ENCODE measurements at places on chromosomes 4 and X.

- no peak for DNase-seq
Measured at GRCh38 chr4:88908003-88908402, 149.0 kb downstream of the FAM13A start.

- DNase-seq, result no peak
Measured at GRCh38 chrX:39309018-39309635, 507.9 kb downstream of the MID1IP1 start.

- DNase-seq, result no peak
Measured at GRCh38 chrX:23792861-23793553, 10.0 kb downstream of the SAT1 start.

DNA sequence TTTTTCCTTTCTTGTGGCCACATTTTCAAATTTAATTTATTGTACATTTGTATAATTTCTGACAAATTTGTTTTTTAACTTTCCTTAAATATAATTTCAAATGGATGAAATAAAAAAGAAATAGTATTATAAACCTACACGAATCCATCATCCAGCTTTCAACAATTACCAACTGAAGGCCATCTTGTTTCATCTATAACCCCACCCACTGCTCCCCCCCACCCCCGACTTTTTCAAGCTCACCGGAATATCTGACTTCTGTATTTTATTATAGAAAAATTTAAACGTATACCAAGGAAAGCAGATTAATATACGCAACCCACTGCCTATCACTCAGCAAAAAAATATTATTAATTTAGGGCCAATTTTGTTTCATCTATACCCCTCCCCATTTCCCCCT lies 1.1 kb downstream of the MORF4L2 start:
- DNase-seq, result no peak

DNA sequence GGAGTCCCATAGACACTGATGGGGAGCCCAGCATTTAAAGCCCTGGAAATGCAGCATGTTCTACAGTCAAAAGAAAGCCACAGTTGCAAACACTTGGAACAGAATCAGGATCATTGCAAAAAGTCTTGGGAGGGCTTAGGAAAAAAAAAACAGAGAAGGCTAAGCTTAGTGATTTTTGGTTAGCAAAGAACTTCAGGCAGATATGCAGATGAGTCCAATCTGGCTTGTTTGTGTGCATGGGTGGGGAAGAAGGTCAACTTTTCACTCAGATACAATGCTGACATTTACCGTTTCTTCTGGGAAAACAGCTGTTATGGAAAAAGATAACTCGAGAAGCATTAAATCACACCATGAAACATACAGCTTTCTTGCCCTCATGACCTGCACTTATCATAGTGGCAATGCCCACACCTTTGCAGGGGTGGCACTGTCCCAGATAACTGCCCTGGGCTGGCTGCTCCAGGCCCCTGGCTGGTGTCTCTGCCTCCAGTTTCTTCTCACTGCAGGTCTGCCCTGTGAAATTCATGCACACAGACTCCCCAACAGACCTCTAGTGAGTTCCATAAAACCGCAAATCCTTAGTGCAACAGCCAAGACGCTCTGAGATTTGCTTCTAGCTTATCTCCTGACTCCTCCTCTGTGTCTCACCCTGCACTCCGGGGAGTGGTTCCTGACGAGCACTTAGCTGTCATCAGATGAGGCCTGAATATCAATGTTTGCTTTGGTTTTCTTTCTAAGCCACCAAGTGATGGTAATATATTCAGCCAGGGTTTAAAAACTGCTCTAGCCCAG lies 99.2 kb downstream of the DRD5 start:
- DNase-seq, result no peak

DNA sequence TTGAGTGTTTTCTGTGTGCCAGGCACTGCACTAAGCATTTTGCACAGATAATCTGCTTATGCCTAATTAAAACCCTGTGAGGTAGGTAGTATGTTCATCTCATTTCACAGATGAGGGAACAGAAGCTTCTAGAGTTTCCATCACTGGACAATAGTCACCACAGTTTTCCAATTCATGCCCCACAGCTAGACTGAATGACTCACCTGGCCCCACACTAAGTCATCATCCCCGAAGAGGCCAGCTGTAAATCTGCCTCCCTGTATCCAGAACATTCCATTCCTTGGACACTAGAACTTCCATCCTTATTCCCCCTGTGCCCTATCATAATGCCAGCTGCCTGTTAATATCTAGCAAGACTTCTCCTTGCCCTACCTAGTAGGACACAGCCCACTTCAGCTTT lies 40.9 kb upstream of the NYX start:
- no peak for DNase-seq

DNA sequence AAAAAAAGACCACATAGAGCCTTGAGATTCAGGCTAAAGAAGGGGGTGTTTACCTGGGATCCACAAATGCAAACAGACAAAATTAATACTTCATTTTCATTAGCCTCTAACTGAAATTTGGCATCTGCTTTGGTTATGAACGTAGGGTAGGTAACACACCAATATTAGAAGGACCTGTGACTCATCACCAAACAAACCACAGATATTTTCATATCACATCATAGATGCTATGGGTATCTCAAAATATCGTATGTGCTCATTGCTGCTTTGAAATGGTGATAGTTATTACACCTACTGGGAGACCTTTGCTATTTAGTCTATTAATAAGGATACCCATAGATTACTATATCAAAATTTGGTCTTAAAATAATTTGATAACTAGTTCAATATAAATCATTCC lies 180.6 kb upstream of the MAP3K15 start:
- DNase-seq, result no peak

DNA sequence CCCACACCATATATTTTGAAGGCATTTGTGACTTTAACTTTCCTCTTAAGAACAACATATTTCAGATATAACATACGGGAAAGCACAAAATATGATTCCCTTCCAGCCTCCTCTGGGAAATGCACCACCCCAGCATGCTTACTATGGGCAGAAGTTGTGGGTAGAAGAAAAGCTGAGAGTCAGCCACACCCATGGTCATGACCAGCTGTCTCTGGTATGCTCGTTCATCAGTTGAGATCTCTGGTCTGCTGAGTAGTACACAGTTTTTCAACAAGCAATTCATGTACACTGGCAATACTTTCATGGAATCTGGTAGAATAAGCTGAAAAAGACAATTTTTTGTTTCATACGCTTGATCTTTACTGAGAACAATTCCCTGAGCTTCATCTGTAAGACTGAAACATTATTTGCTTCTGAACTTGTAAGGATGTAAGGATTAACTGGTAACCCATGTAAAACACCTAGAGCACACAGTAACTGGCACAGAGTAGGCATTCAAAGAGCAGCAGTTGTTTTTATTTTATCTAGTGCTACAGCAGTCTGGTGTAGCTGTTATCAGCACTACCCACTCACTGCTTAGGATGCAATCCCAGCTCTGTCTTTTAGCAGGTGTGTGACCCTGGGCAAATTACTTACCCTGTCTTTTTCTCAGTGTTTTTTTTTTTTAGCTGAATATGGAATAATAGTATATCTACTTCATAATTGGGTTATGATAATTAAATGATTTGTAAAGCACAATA lies 47.6 kb downstream of the METTL14 start:
- DNase-seq, result no peak

DNA sequence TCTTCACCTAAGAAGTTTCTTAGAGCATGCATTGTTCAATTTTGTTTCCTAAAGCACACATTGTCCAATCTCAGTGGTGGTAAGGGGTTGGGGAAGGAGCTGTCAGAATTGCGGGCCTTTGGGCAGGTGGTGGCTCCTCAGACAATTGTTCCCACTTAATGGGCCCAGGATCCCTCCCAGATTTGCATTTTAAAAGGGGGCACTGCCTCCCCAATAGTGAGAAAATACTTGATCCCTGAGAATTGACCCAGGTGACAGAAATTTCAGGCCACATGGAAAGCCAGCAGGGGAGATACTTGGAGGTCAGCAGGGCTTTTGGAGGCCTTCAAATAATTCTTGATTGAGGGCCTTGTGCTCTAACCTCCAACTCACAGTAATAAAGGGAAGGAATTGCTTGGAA lies 217.1 kb downstream of the ZNF674 start:
- no peak for DNase-seq

DNA sequence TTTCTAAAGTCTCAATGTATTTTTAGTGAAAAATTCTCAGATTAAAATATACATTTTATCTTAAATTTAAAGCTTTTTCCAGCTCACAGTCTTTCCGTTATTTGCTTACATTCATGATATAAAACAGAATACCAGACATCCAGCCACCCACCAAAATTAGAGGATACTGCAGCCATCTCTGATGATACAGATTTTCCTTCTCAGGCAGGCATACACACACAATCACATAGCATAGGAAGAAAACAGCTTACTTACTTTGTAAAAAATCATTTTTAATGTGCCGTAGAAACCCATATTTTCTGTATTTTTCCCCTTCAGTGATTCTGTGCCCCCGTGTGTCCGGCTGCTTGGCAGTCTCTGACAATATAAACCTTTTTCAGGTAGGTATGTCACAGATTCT lies 183.7 kb downstream of the FBXW7 start:
- no peak for DNase-seq

- no peak for DNase-seq
Measured at GRCh38 chr4:181146051-181146450, 1097.2 kb upstream of the TENM3 start.

- DNase-seq, result no peak
Measured at GRCh38 chr4:11446155-11446811, 17.6 kb upstream of the HS3ST1 start.

GRCh38 chrX:54411732-54412131 lies 28.5 kb upstream of the TSR2 start:
- no peak for DNase-seq

- DNase-seq, result peak; percentile 30
Measured at GRCh38 chrX:21509912-21510311, 135.7 kb downstream of the CNKSR2 start.

GRCh38 chr4:53937918-53938317 lies 126.5 kb downstream of the CHIC2 start:
- DNase-seq, result peak; percentile 67

- DNase-seq, result no peak
Measured at GRCh38 chrX:100935767-100936166, 7.0 kb upstream of the XKRX start.

DNA sequence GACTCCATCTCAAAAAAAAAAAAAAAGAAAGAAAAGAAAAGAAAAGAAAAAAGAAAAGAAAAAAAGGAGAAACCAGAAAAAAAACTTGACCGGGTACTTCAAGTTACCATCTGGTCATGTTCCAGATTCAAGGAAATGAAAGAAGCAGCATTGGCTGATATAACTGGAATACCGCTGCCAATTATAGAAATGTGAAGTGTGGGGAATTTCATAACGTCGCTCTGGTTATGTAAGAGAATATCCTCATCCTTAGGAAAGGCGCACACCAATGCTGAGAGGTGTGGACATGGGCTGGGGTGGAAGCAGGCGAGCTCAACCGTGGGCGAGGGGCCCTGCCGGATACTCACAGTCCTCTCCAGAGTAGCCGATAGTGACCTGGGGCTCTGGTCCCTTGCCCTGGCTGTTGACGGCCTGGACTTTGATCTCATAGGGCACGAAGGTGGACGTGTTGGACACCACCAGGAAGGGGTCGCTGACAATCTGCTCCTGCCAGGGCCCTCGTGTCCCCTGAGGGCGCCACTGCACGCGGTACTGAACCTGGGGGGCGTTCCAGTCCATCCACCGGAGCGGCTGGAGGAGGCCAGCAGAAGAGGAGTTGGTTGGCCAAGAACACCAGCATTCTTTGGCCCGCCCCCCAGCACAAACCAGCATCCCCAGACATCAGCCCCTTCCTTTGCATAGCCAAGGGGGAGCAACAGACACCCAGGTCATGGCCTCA lies 19.5 kb downstream of the L1CAM start:
- no peak for DNase-seq

DNA sequence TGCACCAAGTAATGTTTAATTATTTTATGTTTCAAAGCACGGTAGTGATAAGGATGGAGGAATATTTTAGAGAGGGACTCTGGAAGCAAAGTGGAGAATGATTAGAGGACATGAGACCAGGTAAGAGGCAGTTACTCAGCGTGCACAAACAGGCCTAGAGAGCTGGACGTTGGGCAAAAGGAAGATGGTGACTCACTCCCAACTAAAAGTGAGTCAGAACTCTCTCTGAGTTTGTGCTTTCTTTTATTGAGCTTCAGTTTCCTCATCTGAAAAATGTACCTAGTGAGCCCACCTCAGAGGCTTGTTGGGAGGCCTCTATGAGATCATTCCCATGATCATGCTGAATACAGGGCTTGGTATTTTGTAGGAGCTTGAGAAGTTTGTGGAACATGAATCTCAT lies 1.6 kb upstream of the ZC4H2 start:
- DNase-seq, result no peak

- no peak for DNase-seq
Measured at GRCh38 chr4:38743866-38744265, 38.9 kb downstream of the TLR10 start.

DNA sequence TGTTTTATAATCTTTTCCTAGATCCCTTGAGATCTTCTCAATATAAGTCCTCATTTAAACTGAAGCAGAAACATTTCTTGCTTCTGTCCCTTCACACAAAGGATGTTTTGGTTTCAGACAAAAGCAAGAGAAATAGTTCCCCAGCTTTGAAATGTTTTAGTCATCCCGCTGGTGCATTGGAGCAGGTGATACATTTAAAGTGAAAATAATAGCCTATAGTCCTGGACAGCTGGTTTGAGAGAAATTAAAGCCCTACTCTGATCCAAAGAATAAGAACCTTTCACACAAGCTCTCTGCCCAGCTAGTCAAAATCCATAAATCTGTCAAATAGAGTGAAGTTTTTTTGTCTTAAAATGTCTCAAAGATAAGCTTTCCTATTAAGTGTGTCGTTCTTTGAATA lies 79.4 kb downstream of the LUZP4 start:
- no peak for DNase-seq

- peak; percentile 52 for DNase-seq
Measured at GRCh38 chrX:22526339-22526738, 253.6 kb downstream of the CBLL2 start.

DNA sequence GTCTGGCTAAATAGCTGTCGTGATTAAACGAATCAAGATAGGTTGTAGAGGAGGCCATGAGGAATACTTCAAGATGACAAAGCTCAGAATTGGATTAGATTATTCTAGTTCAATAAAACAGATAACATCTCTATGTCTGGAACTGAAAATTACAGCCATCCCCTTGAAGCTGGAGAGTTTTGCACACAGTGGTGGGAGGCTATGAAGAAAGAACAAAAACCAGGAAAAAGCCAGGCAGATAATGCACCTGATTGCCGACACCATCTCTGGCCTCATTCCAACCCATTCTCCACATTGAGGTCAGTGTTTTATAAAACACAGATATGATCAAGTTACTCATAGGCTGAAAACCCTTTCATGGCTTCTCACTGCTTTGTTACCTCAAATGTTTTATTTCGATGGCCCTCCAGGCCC lies 188.3 kb downstream of the RASL11B start:
- DNase-seq, result no peak

GRCh38 chr4:16269240-16269639 lies 43.0 kb upstream of the TAPT1 start:
- DNase-seq, result no peak

- no peak for DNase-seq
Measured at GRCh38 chr4:52550186-52550585, 108.9 kb downstream of the USP46 start.

- no peak for DNase-seq
Measured at GRCh38 chr4:38163216-38164006, 203.2 kb downstream of the PTTG2 start.

GRCh38 chr4:173448103-173448502 lies 49.2 kb upstream of the SCRG1 start:
- peak; percentile 76 for DNase-seq

GRCh38 chr4:80049813-80050534 lies 23.1 kb downstream of the ANTXR2 start:
- DNase-seq, result peak; percentile 37

- DNase-seq, result no peak
Measured at GRCh38 chr4:141159027-141159426, 25.8 kb upstream of the RNF150 start.

GRCh38 chr4:10118048-10119004 lies 1.7 kb upstream of the WDR1 start:
- DNase-seq, result no peak
